ENCODE measurements at places on chromosomes 1 and 21.

- DNase-seq: no peak
Observed at GRCh38 chr1:184053881-184054280, 2.4 kb downstream of the TSEN15 start.

DNA sequence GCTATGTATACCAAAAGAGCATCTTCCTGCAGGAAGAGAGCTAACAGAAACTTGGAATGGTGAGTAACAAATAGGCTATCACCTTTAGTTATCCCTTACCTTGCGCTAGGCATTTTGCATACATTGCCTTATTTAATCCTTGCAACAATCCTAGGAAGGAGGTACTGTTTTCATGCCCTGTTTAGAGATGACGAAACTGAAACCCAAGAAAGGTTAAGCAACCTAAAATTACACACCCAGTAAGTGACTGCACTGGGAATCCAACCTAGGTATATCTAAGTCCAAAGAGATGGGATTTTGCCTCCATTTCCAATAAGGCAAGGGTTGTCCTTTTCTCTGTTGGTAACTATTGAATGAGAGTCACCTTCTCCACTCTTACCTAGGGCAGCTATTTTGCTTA is 144.5 kb downstream of the TM2D1 start:
- no peak for DNase-seq

DNA sequence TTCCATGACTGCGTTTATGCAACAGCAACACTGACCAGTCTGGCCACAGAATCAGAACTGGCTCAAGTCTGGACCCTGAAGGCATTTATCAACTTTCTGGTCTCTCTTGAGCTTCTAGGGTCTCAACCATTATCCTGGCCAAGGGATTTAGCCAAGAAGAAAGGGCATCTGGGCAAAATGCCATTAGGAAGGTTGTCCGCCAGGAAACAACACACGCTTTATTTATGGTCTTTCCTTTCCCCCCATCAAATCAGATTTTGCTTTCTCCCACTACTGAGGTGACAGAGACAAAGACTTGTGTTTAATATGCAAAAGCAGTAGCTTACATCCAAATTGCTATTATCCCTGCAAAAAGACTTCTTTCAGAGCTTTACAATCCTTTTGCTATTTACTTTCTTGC is 81.6 kb upstream of the PPP2R5A start:
- DNase-seq: no peak

GRCh38 chr1:181148636-181149035 is 60.1 kb downstream of the IER5 start:
- DNase-seq: no peak

GRCh38 chr1:206796116-206796515 is 23.8 kb upstream of the IL10 start:
- DNase-seq: no peak

DNA sequence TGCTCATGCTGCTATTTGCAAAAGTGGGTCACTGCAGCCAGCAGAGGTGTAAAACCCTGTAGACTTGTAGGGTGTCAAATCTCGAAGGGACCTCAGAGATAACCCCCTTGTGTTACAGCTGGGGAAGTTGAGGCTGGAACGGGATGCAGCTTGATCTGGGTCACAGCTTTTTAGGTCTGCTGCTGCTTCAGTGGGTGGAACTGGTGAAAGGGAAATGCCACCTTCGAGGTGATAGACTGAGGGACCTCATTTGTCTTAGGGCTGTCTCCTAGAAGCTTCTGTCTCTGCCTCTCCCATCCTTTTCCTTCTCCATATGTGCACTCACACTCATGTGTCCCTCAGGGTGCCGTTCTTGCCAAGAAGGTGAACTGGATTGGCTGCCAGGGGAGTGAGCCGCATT is 35.4 kb downstream of the QSOX1 start:
- no peak for DNase-seq

DNA sequence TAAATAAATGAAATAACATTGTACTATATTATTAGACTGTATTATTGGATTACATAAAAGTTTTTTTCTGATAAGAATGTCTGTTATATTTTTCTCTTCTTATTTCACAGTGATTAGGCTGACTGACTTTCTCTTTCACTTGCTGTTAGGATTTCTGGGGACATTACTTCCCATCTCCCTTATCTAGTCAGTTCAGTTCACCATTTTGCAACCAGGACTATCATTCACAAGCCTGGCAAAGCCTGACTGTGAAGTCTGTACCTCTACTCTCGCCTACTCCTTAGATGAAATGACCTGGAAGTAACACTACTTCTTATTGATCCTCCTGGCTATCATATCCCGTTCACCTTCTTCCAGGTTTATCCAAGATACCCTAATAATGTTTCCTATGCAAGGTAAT is 676.6 kb downstream of the USP25 start:
- no peak for DNase-seq
